ENCODE measurements at places on chromosomes 3 and 15.

DNA sequence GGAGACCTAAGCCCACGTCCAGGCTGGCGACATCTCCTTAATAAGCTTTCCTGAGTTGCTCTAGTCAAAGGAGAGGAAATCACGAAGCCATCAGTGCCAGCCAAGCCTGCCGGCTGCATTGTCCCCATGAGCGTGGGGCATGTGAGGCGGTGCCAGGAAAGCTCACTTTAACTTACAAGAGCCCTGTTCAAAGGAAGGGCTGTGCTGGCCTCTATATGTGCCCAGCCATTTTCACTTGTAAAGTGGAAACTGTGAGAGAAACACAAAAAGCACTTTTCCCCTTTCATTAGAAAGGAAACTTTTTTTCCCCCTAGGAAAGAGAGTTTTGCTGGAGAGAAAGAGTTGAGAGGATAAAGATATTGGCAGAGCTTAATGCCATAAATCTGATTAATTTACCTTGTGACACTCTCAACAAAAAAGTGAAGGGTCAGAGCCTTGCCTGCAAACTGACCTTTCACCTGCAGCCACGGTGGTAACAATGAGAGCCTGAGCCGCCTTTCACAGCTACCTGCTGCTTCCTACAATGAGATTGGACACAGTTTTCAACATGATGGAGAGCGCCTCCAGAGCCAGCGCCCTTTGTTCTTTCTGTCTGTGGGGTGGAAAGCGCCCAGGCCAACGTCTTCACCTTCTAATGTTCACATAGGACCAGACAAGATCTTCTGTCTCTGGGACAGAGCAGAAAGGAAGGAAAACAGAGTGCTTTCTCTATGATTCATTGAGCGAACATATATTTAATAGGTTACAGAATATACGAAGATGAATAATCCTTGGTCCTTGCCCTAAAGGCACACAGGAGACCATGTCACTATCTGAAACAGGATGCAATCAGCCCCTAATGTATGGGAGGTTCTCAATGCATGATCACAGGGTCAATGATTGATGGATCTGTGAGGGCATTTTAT, 233.1 kb upstream of the HES1 start:
- H3K4me3 ChIP-seq, result no peak overlapping the region
- no peaks in the 10 kb centered on the region for H3K27me3 ChIP-seq
- peaks cover 17% of the 10 kb centered on the region for H3K4me1 ChIP-seq
- no peaks in the 10 kb centered on the region for H3K36me3 ChIP-seq
- H3K27ac ChIP-seq, result no peak overlapping the region
- no peak for DNase-seq

DNA sequence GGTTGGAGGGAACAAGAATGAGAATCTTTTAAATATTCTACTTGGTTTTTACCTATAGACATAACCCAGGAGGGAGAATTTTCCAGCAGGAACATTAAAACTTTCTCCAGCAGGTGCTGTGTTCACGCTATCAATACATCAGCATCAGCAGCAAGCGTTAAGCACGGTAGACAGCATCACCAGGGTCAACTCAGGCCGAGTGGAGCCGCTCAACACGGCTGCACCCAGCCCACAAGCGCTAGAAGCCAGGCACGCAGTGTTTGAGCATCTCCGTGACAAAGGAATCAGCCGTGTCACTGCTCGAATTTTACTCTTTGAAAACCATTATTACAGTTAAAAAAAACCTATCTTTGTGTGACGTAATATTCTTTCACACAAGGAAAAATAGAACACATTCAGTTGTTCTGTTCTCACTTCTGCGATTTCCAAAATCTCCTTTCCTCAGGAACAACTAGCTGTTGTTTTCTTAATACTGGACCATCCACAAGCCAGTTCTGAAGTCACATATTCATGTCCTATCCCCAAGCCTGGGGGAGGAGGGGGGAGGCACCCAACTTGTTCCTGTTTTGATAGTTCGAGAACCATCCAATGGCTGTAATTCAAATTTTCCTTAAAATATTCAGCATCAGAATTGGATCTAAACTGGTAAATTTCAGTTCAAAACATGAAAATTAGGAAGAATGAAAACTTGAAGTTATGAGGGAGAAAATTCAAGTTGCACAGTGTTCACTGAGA, 77.9 kb downstream of the ADAMTS17 start:
- H3K4me3 ChIP-seq, result no peak overlapping the region
- no peak for DNase-seq
- no peak overlapping the region for H3K27ac ChIP-seq
- no peaks in the 10 kb centered on the region for H3K36me3 ChIP-seq
- H3K27me3 ChIP-seq, result no peaks in the 10 kb centered on the region

DNA sequence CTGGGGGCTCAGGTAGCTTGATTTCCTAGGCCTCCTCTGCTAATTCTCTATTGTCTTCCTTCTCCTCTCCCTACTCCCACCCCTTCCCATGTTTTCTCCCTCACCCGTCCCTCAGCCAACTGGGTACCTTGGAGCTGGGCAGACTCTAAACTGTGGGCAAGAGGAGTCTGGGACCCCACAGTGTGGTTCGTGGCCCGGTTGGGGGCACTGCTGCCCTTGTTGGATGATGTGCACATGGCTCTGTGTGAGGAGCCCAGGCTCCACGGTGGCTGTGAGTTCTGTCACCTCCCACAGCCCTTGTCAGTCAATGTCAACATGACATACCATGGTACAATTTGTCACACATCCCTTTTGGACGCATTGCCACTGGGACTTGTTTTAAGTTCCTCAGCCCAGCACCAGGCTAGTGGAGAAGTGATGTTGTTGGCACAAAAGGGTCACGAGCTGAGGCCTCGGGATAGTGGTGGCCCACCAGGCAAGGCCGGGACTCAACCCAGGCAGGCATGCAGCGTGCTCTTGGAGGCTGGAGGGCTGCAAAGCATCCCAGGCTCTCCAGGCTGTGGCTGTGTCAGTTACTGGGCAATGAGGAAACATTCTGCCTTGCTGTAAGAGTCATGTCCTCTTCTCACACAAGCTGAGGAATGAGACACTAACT, 142.3 kb downstream of the TLE3 start:
- DNase-seq, result no peak
- no peaks in the 10 kb centered on the region for H3K27me3 ChIP-seq
- H3K4me1 ChIP-seq, result no peaks in the 10 kb centered on the region

GRCh38 chr3:138923531-138923994, 23.4 kb downstream of the FOXL2 start:
- DNase-seq, result peak; percentile 96
- H3K36me3 ChIP-seq, result no peaks in the 10 kb centered on the region
- no peak overlapping the region for H3K4me3 ChIP-seq
- H3K27me3 ChIP-seq, result no peaks in the 10 kb centered on the region

- no peak overlapping the region for H3K27ac ChIP-seq
- H3K4me1 ChIP-seq, result no peaks in the 10 kb centered on the region
- no peak overlapping the region for H3K4me3 ChIP-seq
- no peaks in the 10 kb centered on the region for H3K36me3 ChIP-seq
- H3K27me3 ChIP-seq, result no peaks in the 10 kb centered on the region
Measured at GRCh38 chr3:24481193-24481592, 13.5 kb downstream of the THRB start.

- no peak overlapping the region for H3K27ac ChIP-seq
- H3K4me3 ChIP-seq, result no peak overlapping the region
- no peaks in the 10 kb centered on the region for H3K4me1 ChIP-seq
- DNase-seq, result no peak
Measured at GRCh38 chr3:139564294-139564861, 24.8 kb upstream of the RBP1 start.

DNA sequence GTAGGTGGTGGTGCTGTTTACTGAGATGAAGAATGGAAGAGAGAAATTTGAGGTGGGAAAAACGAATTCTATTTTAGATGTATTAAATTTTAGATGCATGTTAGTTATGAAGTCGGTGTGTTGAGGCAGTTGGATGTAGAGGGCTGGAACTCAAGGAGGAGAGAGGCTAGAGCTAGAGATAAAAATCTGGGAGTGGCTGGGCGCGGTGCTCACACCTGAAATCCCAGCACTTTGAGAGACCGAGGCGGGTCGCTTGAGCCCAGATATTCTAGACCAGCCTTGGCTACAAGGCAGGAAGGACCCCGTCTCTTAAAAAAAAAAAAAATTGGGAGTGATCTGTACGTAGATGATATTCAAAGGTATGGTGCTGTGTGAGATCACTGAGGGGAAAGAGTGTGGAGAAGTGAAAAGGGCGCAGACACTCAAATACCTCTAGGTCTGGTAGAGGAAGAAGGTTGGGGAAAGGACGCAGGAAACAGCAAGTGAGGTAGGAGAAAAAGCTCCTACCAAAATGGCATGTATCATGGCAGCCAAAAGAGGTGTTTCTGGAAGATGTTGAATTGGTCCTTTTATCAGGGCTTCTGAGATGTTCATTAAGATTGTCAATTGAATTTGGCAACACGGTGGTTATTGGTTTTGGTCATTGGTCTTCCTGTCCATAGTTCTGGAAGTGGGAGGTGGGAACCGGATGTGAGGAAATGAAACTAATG, 1.8 kb downstream of the YEATS2 start:
- H3K27me3 ChIP-seq, result no peaks in the 10 kb centered on the region
- peak overlapping the region; percentile 96 for H3K4me3 ChIP-seq
- no peak for DNase-seq

GRCh38 chr15:66789029-66790025, 87.3 kb downstream of the SMAD6 start:
- no peak overlapping the region for H3K4me3 ChIP-seq
- no peaks in the 10 kb centered on the region for H3K4me1 ChIP-seq
- H3K27me3 ChIP-seq, result no peaks in the 10 kb centered on the region
- no peaks in the 10 kb centered on the region for H3K36me3 ChIP-seq
- H3K27ac ChIP-seq, result no peak overlapping the region

DNA sequence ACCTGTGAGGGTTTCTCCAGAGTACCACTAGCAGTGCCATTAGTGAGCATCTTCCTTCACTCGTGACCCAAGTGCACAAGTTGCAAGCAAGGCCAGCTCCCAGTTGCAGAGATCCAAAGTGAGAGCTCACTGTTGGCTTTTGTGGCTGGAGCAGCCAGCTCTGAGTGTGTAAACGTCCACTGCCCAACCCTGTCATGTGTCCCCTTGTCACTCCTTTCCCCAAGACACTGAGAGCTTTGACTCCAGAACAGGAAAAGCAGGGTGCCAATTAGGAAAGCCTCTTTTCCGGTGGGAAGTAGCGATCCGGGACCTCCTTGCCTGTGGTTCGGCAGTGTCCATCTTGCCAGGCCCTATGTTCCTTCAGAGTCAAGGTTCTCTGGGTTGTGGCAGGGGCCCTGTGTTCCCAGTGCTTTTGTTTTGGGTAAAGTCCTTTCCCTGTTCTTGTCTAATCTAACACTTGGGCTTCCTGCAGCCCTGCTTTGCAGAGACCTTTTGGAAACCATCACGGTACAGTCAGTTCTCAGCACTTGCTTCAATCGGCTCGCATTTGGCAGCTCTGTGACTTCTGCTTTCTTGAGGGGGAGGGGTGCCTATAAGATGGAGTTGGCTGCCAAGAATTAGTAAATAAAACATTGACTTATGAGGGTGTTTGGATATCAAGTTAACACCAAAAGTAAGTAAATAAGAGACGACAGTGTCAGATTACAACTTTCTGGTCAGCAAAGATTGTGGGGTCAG, 90.5 kb downstream of the DNASE1L3 start:
- no peak for DNase-seq

- no peaks in the 10 kb centered on the region for H3K36me3 ChIP-seq
- no peak overlapping the region for H3K4me3 ChIP-seq
- no peaks in the 10 kb centered on the region for H3K4me1 ChIP-seq
- no peaks in the 10 kb centered on the region for H3K27me3 ChIP-seq
- no peak overlapping the region for H3K27ac ChIP-seq
Measured at GRCh38 chr3:135023996-135024658, 229.1 kb downstream of the EPHB1 start.

Measured in H1 (cell line).